ENCODE measurements at places on chromosomes 1 and 21.
A peak's percentile ranks its signal among the peaks of the same experiment; 100 is the strongest.

- no peak for DNase-seq
These were observed 180.7 kb downstream of the ZBTB18 start for GRCh38 chr1:244231572-244232315.

DNA sequence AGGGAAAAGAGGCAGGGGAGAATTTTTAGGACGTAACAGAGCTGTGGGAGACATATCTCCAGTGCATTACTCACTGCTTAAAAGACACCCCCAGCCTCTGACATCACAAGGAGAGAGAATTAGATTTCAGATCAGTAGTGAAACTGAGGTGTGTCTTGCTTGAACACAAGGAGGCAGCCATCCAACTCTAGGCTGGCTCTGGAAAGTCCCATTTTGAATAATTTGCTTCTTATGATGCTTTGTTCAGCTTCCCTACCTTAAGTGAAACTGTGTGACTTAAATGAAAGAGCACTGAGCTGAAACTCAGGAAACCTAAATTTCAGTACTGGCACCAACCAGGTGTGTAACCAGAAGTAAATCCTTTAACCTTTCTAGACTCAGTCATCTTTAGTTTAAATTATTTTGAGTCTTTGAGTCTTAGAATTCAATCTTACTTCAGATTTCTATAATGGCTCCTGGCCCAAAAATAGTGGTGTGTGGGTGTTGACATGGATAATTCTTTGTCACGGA, 251.6 kb upstream of the SGIP1 start:
- DNase-seq, result peak; percentile 86

DNA sequence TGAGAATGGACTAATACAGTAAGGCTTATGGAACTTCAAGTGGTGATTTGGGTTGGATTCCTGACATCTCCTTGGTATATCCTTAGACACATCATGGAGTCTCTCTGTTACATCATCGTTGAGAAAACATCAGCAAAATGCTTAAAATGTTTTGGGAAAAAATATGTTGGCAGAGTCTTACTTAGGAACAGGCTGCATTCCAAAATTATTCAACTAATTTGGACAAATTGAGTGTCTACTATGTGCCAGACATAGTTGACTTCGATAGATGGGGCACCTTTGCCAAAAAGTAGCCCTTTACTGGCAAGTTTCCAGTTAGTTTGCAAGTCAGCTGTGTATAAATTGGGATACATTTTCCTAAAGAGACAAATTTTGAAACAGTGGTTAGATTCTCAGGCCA, 253.4 kb upstream of the ST6GALNAC5 start:
- no peak for DNase-seq

DNA sequence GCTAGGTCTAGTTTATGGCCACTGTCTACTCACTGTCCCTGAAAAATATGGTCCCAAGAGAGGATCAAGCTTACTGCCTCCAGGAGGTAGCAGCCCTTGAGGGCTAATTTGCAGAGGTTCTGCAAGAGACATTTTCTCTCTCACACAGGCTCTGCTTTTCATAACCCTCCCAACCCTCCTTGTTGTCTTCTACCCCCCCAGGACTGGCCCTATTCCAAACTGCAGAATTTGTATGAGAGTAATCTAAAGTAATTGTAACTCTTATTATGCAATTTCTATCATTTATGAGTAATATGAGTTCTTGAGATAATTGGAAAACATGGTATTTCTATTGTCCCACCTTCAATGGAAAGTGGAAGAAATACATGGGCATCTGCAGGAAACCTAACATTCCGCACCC, 70.4 kb upstream of the CD55 start:
- DNase-seq, result no peak

DNA sequence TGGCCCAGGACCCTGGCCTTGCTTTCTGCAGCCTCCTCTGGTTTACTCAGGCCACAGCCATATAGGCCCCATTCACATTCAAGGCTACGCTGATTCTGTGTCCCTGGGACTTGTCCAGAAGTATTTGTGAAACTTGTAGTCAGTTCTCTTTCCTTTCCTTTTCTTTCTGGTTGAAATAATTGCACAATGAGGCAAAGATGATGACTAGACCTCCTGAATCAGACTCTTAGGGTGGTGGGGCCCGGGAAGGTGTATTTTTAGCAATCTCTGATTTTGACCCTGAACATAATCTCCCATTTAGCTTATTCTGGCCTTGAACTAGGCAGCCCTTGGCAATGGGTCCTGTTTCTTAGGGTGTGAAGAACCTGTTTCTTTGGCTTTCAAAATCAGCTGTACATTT, 39.9 kb downstream of the STUM start:
- DNase-seq, result peak; percentile 64

DNA sequence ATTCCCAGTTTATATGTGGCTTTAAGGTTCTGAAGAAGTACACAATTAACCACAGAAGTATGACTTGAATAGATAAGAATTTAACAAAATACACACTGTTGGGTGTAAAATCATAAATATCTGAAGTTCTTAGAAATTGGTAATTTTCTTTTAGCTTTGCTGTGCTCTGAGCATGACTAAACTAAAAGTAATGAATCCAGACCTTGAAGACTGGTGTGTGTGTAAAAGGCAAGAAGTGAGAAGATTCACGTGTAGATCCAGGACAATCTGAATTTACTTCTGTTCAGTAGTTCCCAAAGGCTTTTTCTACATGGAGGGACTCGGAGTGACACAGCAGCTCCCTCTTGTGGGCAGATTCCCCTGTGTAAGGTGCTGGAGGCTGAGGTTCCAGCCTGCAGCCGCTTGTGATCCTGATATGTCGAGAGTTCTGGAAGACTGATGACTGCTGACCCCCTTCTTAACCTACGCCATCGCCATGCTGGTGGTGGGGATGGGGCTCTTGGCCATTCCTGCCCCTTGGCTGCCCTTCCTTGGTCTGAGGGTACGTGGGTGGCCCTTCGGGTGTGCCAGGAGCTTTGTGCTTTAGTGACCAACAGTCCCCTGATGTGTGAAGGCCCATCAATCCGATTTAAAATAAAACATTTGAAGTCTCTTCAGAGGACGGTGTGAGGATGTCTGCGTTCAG, 62.7 kb downstream of the ADARB1 start:
- DNase-seq, result peak; percentile 94

DNA sequence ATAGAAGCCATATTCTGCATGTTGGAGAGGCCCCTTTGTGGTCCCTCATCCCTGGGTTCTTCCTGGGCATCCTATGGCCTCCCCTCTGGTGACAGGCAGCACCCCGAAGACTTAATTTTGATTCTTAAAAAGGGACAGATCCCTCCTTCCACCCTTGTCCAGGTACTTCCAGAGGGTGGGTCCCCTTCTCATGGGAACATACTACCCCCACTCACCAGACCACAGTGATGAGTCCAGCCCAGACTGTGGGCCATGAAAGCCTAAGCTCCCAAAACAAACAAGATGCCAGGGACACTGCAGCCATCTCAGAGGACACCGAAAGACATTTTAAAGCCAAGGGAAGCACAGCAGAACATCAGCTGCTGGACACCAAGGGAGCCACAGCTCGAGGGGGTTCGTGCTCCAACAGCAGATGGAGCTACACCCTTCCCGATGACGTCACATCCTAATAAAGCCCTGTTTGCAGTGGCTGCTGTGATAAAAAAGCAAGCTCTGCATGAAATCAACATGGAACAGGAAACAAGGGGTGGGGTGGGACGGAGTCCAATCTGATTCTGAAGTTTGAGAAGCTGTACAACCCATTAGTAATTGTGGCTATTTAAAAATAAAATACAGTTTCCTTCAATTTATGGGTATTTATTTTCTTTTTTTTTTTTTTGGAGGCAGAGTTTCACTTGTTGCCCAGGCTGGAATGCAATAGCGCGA, 32.4 kb downstream of the GNB1 start:
- peak; percentile 76 for DNase-seq

DNA sequence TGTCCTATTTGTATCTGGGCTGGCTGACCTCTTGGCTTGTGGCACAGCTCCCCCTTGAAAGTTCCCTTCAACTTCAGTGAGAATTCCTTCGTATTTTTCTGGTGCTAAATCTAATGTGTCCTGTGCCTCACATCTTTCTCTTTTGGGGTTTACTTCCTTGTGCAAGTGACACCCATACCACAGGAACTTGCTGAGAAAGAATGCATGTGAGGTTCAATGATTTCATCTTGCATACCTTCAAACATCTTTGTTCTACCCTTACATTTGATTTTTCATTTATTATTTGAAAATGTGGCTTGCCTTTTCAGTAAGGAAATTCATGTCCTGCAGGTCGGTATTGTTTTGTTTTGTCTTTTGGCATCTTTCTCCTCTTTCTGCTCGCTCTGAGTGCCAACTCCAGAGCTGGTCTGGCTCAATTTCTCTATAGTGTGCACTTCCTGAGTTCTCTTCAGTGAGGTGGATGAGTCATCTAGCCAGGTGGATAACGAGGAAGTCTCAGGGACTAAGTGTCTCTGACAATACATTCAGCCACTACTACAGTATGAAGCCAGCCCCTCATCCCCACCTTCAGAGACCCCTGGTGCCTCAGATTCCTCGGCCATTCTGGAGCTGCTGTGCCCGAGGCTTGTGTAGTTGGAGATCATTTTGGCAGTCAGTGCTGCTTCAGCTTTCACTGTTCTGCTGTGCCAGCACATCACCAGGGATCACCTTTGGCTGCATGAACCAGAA, 59.5 kb downstream of the RIPK4 start:
- no peak for DNase-seq

GRCh38 chr1:151210830-151211229, 12.5 kb downstream of the PIP5K1A start:
- DNase-seq, result no peak

Measured in suppressor macrophage treated with lipopolysaccharide for 1 hour (primary cell).